ENCODE measurements at places on chromosomes 11 and 22. TPM values are rescaled to one million over a fixed set of nuclear protein-coding genes. Genes with fewer than 3 reads are reported as not detected.

DNA sequence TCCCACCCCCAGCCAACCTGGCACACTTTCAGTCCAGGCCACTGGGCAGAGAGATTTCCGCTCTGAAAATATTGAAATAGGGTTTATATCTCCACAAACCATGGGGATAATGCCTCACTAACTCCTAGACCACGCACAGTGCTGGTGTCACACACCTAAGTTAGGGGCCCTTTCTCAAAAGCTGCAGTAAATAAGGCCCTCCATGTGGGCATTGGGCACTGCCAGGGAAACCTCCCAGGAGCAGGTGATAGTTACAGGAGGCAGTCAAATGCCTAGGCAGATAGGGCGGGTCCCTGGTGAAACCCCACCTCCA, 3.1 kb upstream of the IL10RA start:
- no peak for DNase-seq

The PRMT3 gene
- 38.3 TPM for total RNA-seq

DNA sequence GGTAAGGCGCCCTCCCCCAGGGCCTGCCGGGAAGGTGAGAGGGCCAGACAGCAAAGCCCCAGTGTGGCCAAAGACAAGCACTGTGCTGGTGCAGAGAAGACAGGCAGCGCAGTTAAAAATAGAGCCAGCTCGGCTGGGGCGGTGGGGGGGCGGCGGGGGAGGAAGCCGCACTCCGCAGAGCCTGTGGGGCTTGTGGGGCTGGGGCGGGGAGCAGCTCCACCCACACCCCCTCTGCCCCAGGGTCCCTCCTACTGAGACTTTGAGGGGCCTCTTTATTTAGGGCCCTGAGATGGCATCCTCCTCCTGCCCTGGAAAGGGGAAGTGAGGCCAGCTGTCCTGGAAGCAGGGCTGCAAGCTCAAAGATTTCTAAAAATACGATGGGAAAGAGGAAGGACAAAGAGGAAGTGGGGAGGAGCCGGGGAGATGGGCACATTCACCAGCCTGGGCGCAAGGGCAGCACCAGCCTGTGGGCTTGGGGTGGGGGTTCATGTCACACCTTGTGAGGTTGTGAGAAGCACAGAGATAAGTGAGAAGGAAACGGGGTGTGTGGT, 2.6 kb downstream of the CYTH4 start:
- no peak for DNase-seq

GRCh38 chr11:69308936-69309615, 15.1 kb downstream of the MYEOV start:
- DNase-seq, result no peak

- DNase-seq, result no peak
Observed at GRCh38 chr22:37708580-37709444, 12.0 kb downstream of the TRIOBP start.

DNA sequence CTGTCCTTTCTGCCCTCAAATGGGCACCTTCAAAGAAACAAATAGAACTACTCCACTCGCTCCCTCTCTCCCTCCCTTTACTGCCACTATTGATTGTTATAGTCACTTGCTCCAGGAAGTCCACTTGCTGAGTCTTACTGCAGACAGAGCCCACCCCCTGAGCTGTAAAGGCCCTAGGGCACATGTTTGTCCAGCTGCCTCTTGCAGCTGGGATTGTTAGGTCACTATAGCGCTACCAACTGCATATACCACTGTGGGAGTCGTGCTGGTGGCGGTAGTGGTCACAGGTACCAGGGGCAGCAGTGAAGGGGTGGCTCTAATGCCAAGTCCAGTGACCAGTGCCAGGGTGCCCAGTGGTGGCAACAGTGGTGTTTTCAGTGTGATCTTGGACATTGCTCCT, 4.4 kb upstream of the SREBF2 start:
- DNase-seq, result no peak

The ZPR1 gene
- 79.3 TPM for total RNA-seq

GRCh38 chr11:105520706-105521345, 89.0 kb upstream of the GRIA4 start:
- DNase-seq, result no peak

The TUBA8 gene
- total RNA-seq, result 0.35 TPM

DNA sequence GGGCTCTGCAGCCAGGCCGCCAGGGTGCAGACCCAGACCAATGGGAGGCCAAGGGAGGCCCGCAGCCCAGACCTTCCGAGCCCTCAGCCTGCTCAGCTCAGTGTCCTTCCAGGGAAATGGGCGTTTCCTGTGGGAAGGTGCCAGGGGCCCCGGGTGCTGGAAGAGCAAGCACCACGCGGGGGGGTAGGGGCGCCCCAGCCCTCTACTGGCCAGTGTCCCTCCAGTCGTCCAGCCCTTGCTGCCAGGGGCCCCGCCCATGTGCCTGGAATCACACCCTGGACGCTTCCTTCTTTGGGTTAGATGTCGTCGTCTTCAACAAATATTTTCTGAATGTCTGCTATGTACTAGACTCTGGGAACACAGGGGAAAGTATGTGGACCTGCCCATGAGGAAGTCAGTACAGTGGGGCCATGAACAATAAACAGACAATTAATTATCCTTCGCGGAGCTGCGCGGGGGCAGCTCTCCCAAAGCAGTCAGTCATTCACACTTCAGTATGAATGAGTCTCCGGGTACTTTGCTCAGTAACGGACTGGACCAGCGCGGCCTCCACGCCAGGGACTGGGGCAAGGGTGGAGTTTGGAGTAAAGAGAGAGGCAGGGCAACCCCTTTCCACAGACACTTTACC, 60.2 kb downstream of the CDKN1C start:
- DNase-seq, result peak; percentile 21

DNA sequence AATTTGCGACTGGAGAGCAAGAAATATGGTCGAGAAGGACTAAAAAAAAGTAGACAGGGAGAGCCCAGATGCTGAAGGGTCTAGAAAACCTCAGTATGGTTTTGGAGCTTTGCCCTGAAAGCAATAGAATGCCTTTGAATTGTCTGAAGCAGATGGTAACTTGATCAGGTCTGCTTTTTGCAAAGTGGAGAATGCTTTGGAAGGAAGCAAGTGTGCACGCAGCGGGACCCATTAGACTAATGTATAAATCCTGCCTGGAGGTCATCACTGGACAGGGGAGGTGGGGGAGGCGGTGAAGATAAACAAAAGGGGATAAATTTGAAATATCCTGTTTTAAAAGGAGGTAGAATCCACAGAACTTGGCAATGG, 757 bp upstream of the HINFP start:
- no peak for DNase-seq

- no peak for DNase-seq
Observed at GRCh38 chr22:28962042-28962554, 78.7 kb downstream of the ZNRF3 start.

The KRTAP5-8 gene
- not detected for total RNA-seq

Measured in HepG2 (cell line).